ENCODE measurements at places on chromosomes 11 and 22.

GRCh38 chr11:19426756-19427403 lies 186.1 kb upstream of the E2F8 start:
- DNase-seq, result no peak

- no peak for DNase-seq
Observed at GRCh38 chr11:1006762-1007161, 29.8 kb downstream of the MUC6 start.

DNA sequence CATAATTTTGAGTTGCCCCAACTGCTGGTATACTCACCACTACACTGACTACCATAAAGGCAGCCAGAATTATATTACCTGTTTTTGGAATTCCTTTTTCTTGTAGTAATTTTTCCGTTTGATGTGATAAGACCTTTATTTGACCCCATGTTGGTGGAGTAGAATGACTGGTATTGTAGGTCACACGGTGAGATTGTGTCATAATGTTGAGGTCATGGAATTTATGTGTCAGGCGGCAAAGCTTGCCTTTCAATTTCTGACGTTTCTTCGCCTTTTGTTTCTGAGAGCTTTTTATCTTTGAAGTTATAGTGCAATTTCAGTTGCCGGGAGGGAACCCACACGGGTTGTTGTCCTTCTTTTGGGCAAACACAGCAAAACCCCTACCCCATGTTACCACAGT lies 13.0 kb downstream of the OR52K1 start:
- DNase-seq, result no peak

GRCh38 chr11:134725716-134726639 lies 313.9 kb upstream of the B3GAT1 start:
- no peak for DNase-seq

GRCh38 chr11:1230456-1231395 lies 7.9 kb downstream of the MUC5B start:
- no peak for DNase-seq

- DNase-seq, result peak; percentile 45
Observed at GRCh38 chr22:20268279-20269012, at the start of gene RTN4R. Gene RTN4R, minus strand, starts transcription at chr22:20268318. Its CDS starts 226 bp downstream, at chr22:20268092.

DNA sequence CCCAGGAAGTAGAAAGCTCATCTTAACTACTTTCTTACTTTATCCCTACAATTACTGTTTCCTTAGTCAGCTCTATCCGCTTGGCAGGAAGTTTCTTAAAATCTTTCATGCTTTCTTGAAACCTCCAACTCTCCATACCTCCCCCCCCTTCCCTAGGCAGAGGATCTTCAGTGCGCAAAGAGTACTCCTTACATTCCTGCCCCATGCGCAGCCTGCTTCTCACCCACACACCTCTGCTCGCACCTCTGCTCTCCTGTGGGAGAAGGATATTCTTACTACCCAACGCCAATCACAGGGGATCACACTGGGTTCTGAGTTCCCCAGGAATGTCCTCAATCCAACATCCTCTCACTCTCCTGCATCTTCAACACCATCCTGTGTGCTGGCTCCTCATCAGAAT lies 12.3 kb downstream of the TCF20 start:
- DNase-seq, result no peak

DNA sequence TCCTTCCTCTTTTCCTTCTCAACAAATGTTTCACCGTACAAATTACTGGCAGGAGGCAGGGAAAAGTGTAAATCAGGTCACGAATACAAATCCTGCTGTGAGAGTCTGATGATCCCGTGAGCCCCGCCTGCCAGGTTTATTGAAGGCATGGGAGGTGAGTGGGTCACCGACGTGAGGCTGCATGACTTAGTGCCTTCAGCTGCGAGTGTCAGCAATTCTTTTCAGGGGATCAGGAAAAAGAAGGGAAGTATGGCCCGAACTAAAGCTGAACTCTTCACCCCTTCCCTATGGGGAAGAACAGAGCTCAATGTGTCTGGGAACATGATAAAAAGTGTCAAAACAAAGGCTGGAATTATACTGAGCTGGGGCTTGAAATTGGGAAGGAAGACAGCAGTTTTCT lies 166.2 kb downstream of the OPCML start:
- DNase-seq, result no peak

- DNase-seq, result no peak
Observed at GRCh38 chr11:15663777-15664218, 549.1 kb downstream of the INSC start.

DNA sequence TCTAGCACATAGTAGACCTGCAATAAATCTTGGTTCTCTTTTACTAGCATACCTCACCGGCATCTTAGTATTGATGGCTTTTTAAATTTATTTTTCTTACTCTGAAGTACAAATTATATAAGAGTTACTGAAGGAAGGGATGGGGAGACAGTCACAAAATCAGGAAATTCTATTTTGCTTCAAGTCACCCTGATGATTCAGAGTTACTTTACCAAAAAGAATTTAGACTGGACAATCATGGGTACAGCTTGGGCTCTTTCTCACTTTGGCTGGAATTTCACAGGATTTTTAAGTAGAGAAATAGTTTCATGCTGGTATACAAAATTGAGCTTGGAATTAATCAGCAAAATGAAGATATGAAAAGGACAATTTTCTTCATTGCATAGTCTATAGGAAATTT lies 919.2 kb downstream of the METTL15 start:
- DNase-seq, result no peak

- DNase-seq, result no peak
Observed at GRCh38 chr11:128921793-128922192, 20.9 kb downstream of the TP53AIP1 start.

- no peak for DNase-seq
Observed at GRCh38 chr22:45891996-45892621, 84.9 kb downstream of the WNT7B start.

DNA sequence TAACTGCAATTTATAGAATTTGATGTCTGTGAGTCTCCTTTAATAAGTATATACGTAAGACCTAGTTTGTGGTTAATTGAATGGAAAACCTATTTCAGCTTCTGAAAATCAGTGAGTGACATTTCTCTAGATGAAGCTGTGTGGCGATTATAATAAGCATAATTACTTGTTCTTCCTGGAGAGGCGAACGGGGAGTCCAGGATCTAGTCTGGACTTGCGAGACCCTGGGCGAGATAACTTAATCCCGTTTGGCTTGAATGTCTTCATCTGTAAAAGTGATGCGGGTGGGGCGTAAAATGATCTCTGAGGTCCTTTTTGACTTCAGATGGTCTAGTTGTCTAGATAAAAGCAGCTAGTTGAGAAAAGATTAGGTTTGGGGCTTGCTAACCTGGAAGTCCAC lies 1.1 kb downstream of the PRRG4 start:
- DNase-seq, result no peak

DNA sequence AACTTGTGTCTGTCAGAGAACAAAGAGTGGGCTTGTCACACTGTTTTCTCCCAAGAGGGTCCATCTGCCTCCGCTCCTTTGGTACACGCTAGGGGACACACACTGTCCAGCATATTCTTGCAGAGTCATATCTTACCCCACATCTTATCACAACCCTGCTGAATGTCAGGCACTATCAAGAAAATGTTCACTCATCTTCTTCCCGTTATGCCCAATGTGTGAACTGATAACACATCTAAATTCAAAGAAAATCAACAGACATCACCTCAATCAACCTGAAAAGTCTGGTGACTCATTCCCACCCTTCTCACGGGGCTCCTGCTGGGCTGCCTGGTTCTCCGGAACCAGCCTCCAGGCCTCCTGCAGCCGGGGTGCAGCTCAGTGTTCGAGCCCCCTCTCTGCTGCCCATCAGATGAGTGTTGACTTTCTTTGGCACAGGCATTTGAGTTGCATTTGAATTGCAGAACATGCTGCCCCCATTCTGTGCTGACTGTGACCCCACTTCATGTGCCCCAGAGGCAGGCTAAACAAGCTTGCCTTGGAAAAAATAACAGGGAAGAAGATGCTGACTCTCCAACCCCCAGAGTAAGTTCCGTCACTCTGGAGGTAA lies 19.4 kb downstream of the GRAP2 start:
- DNase-seq, result peak; percentile 67

DNA sequence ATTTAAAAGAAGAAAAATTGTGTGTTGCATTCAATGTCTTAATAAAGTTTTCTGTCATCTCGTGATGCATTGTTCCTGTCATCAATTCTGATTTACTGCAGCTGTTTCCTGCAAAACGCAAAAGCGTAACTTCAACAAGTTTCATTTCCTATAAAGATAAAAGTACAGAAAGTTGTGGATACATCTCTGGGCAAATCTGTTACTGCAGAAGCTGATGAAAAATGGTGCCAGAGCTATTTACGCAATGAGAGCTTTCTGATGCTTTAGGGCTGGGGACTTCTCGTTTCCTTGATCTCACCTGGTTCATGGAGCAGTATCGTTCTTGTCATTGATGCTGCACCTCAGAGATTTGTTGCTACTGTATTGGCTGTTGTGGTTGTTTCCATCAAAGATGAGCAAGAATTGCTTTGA lies 15.5 kb upstream of the MS4A12 start:
- DNase-seq, result no peak

DNA sequence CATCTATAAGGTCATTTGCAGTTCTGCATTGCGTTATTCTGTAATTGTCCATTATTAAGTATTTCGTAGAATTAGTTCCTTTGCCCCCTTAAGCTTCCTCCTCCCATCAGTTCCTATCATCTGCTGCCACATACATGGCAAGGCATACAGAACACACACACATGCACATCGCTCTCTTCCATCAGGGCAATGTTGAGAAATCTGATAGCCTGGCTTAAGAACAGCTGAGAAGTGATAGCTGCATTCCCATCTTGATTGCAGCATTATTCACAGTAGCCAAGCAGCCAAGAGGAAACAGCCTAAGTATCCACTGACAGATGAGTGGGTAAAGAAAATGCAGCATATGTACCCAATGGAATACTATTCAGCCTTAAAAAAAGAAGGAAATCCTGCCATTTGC lies 186.8 kb upstream of the CADM1 start:
- DNase-seq, result no peak

DNA sequence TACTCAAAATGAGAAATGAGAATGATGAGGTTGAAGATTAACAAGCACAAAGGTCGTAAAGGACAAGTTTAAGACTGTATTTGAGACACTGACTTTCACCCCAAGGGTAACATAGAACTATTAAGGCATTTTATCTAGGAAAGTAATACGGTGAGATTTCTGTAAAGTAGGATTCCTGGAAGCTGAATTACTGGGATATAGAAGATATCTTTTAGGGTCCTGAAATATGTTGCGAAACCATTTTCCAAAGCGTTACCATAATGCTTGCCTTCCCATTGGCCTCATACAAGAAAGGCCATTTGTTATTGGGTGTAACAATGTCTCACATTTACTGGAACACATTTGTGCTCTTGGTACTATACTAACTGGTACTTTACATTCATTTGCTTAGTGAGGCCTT lies 1185.9 kb upstream of the TENM4 start:
- no peak for DNase-seq

GRCh38 chr11:77051511-77051910 lies 15.3 kb upstream of the CAPN5 start:
- no peak for DNase-seq

- DNase-seq, result no peak
Observed at GRCh38 chr11:78354408-78355308, 63.0 kb downstream of the GAB2 start.

GRCh38 chr22:39664485-39665200 lies 94.1 kb downstream of the CACNA1I start:
- peak; percentile 22 for DNase-seq

DNA sequence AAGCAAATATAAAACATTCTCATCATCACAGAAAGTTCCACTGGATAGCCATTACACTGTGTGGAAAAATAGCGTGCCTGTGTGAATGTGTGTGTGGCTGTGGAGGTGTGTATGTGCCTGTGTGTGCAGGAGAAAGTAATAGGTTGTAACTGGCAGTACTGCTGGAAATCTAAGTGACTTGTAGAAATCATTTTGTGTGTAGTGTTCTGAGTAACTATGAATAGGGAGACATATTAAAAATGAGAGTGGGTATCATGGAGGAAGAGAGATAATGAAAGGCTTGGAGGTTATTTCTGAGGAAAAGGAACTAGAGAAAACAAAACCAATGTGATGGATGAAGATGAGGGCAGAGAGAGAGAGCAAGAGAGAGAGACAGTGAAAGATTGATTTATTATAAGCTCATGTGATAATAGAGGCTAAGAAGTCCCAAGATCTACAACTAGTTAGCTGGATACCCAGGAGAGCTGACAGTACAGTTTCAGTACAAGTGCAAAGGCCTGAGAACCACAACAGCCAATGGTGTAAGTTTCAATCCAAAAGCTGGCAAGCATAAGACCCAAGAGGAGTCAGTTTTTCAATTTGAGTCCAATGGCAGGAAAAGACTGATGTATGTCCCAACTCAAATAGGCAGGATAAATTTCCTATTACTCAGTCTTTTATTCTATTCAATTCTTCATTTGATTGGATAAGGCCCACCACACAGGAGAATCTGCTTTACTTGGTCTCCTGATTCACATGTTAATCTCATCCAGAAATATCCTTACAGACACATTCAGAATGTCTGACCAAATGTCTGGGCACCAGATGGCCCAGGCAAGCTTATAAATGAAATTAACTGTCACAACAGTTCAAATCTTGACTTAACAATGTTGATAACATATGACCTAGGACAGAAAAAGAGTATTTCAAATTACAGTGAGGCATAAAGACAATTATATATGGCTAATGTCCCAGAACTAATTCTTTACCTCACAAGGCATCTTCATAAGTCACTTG lies 14.9 kb downstream of the KBTBD3 start:
- no peak for DNase-seq

DNA sequence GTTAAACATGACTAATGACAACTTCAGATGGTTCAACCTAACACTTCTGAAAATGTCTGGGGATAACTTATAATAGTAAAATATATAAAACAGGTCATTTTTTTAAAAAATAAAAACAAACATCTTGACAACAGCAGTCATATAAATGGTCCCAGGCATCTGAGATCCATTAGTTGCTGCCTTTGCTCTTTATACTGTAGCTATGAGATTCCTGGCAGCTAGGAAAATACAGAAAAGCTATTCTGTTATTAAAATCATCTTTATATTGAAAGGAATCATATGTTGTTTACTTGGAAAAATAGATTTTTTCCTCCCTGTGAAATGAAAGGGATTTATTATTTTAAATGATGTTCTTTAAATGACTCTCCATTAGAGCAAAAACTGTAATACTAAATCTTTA lies 55.7 kb upstream of the DEUP1 start:
- no peak for DNase-seq

DNA sequence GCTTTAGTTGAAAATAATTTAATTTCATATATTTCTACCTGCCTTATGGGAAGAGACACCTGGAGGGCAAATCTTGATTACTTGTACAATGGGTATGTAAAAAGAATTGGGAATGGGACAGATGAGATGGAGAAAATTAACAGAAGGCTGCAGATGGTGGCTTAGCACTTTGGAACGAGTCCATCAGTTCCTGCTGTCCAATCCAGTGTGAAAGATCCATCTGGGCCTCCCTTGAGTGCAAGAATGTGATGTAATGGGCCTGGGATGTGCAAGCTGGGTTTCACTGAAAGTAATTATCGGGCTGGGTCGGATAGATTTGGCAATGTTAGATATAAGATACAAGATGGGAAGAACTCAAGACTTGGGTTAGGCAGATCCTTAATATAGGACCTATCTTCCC lies 42.0 kb downstream of the CECR2 start:
- no peak for DNase-seq

DNA sequence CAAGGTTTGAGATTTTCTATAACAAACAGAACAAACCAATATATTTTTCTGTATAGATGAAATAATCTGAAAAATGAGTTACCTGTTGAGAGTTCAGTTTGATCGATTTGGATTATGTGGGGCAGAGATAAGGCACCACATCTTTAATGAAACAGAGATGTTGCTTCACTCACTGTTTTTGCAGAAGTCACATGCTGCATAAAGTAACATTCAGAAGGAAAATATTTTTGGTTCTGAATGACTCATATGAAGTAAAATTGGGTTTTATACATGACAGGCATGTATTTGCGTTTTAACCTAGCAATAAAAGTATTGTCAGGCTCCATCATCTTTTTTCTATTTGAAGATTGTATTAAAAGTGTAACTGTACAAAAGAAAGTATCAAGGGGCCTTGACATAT lies 77.8 kb downstream of the BBOX1 start:
- DNase-seq, result no peak
